Parietal lobe (tissue), 2 donors: ENCODE measurements at places on chromosomes 4 and X. TPM values are rescaled to one million over a fixed set of nuclear protein-coding genes. Genes with fewer than 3 reads are reported as not detected.

SLC4A4 gene
- 18.5 TPM for total RNA-seq

USP51 gene
- 4.7 TPM for total RNA-seq

BMPR1B gene
- total RNA-seq = 8.5 TPM

IRF2 gene
- total RNA-seq = 11.3 TPM

TLR1 gene
- total RNA-seq = 3.8 TPM

DCUN1D4 gene
- total RNA-seq = 111 TPM

MAOB gene
- 1.9 TPM for total RNA-seq

BRS3 gene
- not detected for total RNA-seq

CDS1 gene
- total RNA-seq = 6.3 TPM

SLBP gene
- total RNA-seq = 39.1 TPM

SUPT20HL1 gene
- not detected for total RNA-seq

HPGD gene
- total RNA-seq = 2.8 TPM

HEPH gene
- 4.7 TPM for total RNA-seq

USP17L12 gene
- total RNA-seq = not detected

CLDN22 gene
- total RNA-seq = not detected

RHOXF1 gene
- not detected for total RNA-seq

MAP7D2 gene
- total RNA-seq = 10.0 TPM

PDGFRA gene
- 56.7 TPM for total RNA-seq

S100G gene
- not detected for total RNA-seq

PLK4 gene
- total RNA-seq = 15.3 TPM

INTS12 gene
- 38.2 TPM for total RNA-seq

HSFX1 gene
- 4.4 TPM for total RNA-seq

SMIM10L2A gene
- total RNA-seq = 9.7 TPM

F8A2 gene
- total RNA-seq = not detected

MEPE gene
- not detected for total RNA-seq

IL9R gene
- total RNA-seq = not detected

FOXP3 gene
- not detected for total RNA-seq

ADGRL3 gene
- 301 TPM for total RNA-seq

SULT1E1 gene
- 2.8 TPM for total RNA-seq

UBE2A gene
- total RNA-seq = 39.8 TPM

ATOH1 gene
- not detected for total RNA-seq

F9 gene
- total RNA-seq = not detected

MAGEB10 gene
- total RNA-seq = not detected

SPANXA1 gene
- not detected for total RNA-seq

VEGFD gene
- total RNA-seq = not detected

DCX gene
- total RNA-seq = 544 TPM

KCTD8 gene
- total RNA-seq = 1.6 TPM
